ENCODE measurements at places on chromosomes 12 and 14.

GRCh38 chr12:18145924-18146323 lies 55.9 kb upstream of the RERGL start:
- DNase-seq: peak; percentile 55

- no peak for DNase-seq
These were observed 49.5 kb upstream of the EGLN3 start for GRCh38 chr14:34000396-34000795.

GRCh38 chr12:89470741-89471509 lies 53.7 kb downstream of the GALNT4 start:
- DNase-seq: peak; percentile 70

- DNase-seq: no peak
These were observed 506 bp upstream of the NAP1L1 start for GRCh38 chr12:76084863-76085519.

DNA sequence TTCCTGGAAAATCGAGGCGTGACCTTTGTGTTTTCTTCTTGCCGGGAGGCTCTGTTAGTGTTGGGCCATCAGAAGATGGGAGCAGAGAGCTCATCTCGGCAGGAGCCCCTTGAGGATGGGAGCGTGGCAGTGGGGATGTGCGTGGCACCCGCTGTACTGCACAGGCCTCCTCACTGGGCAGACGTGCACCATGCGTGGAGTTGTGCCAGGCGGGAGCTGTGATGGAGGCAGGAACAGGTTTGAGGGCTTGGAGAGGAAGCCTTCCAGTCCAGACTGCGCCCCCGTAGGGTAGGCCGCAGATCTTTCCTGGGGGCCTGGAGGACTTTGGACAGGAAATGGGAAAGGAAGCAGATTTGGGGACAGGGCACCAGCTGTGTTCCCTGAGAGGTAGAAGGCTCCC lies 197.5 kb downstream of the TSPAN9 start:
- no peak for DNase-seq

DNA sequence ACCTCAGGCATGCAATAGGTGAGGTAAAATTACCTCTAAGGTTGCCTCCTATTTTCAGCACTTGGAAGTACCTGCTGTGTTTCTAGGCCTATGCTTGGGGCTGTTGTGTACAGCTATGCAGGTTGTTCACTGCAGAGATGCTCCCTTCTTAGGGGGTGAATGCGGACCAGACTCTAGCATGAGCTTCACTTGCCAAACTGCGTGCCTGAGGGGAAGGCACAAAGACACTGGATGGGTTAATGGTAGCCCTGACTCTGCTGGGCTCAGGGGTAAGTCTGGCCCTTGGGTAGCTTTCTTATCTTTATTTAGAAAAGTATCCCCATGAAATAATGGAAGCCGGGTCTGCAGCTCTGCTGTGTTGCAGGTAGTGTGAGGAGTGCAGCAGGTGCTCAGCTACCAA lies 35.7 kb downstream of the B4GALNT3 start:
- no peak for DNase-seq

DNA sequence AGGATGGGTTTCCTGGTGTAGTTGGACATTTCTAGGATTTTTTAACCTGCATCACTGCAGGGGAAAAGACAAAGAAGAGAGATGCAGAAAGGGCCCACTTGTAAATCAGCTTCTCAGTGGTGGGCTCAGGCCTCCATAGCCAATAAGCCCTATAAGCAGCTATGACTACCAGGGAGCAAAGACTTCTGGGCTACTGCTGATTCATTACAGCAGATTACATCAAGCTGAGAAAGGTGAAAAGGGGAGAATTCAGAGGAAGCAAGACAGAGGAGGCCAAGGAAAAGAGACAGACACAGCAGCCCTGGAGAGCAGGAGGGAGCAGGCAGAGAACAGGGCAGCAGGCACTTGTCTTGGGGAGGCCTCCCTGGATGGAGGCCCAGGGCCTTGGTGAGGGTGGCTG lies 95.2 kb downstream of the KCNA5 start:
- DNase-seq: peak; percentile 49

DNA sequence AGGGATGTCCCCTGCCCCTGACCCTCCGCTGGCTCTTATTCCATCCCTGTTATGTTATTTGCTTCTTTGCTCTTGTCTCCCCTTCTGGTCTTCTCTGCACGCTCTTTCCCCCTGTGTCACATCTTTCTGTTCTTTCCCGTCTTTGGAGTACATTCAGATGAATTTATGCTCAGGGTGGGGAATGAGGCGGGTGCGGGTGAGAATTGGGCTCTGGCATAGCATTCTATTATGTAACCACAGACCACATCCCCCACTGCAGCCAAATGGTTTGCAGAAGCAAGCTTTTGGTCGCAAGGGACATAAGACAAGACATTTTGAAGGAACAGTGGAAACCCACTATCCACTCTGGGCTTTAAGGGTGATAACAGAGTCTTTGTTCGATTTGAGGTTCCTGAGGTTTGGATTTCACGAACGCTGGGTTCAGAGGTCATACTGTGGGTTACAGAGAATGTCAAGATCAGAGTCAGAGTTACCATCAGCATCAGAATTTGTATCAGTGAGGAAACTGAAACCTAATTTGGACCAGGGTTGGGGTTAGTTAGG lies 3.8 kb downstream of the ENDOU start:
- DNase-seq: no peak

- DNase-seq: no peak
These were observed 62.6 kb downstream of the TSPAN9 start for GRCh38 chr12:3139760-3140159.

GRCh38 chr14:33793398-33794110 lies 157.3 kb downstream of the EGLN3 start:
- no peak for DNase-seq

DNA sequence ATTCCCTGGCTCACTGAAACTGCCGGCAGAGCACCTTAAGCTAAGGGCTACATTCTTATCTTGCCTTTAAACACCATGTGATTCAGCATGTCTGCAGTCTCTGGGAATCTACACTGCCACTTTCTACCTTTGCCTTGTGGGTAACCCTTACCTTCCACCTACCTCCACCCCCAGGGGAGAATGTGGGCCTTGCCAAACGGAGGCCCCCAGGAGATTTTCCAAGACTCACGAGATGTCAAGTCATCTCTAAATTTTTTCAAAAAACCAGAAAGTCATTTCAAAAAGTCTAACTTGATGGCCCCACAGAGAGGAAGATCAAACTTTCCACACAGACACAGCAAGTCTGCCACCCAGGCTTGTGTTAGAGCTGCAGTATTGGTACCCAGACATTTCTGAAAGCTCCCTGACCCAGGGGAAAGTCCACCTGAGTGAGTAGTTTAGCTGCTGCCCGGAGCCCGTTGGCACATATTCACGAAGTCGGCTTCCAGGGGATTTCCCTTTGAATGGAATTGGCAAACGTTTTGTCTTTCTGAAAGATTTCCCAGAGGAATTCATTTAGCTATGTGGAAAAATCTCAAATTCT lies 4.7 kb upstream of the PSMA6 start:
- peak; percentile 13 for DNase-seq

GRCh38 chr12:110543252-110543959 lies 39.7 kb downstream of the PPTC7 start:
- DNase-seq: peak; percentile 92

DNA sequence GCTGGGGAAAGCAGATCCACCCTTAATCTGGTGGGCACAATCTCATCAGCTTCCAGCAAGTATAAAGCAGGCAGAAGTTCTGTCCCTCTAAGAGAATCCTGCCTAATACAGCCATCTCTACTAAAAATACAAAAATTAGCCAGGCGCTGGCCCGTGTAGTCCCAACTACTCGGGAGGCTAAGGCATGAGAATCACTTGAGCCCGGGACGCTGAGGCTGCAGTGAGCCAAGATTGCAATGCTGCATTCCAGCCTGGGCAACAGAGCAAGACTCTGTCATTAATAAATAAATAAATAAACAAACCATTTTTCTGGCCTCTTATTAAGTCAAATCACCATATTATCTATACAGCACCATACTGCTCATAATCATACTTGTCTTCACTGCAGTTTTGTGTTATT lies 111.2 kb downstream of the MED13L start:
- DNase-seq: no peak

- no peak for DNase-seq
These were observed 785 bp downstream of the MLEC start for GRCh38 chr12:120687578-120688289.

GRCh38 chr14:70721542-70721941 lies 79.8 kb downstream of the TTC9 start:
- no peak for DNase-seq

- no peak for DNase-seq
These were observed 377 bp upstream of the TIMELESS start for GRCh38 chr12:56449622-56449984.

GRCh38 chr12:13375583-13376345 lies 179.2 kb downstream of the EMP1 start:
- DNase-seq: no peak

DNA sequence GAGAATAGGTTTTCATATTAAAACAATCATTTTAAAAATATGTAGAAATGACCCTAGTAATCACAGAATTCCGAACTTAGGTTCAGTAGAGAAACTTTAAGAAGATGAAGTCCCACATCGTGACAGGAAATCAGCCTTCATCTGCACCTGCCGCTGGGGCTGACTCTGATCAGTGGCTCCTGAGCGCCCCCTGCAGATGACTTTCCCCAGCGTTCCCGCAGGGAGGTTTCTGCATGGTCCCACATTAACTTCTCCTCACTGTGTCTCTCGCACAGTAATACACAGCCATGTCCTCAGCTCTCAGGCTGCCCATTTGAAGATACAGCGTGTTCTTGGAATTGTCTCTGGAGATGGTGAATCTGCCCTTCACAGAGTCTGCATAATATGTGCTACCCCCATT lies 1131.1 kb downstream of the TMEM121 start:
- no peak for DNase-seq

- no peak for DNase-seq
These were observed 67.1 kb upstream of the DCN start for GRCh38 chr12:91249518-91250272.

- DNase-seq: no peak
These were observed 256.2 kb downstream of the DAD1 start for GRCh38 chr14:22332686-22333421.

DNA sequence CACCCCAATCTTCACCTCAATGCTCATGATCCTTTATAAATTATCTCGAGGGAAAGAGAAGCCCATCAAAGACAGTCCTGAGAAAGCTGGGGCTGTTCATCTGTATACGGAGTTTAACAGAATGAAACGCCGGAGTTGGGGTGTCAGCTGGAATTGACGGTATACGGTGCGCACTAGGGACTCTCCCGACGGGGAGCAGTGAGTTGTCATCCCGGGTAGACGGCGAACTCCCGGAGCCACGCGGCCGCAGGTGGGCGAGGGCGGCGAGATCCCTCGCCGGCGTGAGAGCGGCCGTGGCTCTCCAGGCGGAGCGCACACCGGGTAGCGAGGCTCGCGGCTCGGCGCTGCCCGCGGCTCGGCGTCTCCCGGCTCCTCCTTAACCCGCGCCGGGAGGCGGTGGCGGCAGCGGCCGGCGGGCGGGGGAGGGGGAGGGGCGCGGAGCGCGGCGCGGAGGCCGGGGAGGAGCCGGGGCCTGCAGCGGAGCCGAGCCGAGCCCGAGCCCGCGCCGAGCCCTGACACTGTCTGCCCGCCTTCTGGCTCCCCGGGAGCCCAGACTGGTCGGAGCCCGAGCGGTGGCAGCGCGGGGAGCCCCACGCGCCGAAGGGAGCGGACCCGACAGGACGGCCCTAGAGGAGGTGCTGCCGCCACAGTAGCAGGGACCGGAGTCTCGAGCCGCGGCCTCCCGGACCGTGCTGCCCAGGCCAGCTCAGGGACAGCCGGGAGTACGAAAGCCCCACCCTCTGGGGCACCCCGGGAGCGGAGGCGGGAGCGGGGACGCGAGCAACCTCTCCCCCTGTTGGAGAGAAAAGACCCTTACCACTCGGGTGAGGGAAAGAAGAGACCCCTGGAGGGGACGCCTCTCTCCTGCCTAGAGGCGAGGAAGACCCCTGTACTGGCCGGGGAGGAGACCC lies at the start of gene FOXJ2:
TSS of gene FOXJ2 (plus strand) at position 475 of the 911 bp plus-strand sequence. CDS start 7,117 bp downstream, outside the sequence.
- DNase-seq: peak; percentile 42

- DNase-seq: peak; percentile 35
These were observed 160.0 kb upstream of the SOX5 start for GRCh38 chr12:24109381-24110039.

GRCh38 chr12:49706351-49707127 lies 666 bp downstream of the FMNL3 start:
- DNase-seq: no peak

GRCh38 chr14:50260511-50260910 lies 29.1 kb upstream of the SOS2 start:
- DNase-seq: peak; percentile 28

DNA sequence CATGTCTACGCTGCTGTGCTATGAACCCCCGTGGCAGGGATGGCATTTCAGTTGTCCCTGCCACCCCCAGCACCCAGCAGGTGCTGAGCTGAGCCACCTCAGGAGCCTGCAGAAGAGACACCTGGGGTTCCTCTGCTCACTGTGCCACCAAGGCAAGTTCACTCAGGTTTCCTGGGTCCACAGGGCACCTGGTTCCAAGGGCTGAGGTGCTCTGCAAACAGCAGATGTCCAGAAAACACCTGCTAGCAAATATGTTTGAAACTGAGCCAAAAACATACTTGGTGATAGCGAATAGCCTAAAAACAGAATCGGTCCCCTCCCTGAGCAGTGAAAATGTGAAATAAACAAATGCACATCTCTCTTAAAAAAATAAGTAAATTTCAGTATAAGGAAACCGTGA lies 35.6 kb upstream of the GPR68 start:
- DNase-seq: no peak

DNA sequence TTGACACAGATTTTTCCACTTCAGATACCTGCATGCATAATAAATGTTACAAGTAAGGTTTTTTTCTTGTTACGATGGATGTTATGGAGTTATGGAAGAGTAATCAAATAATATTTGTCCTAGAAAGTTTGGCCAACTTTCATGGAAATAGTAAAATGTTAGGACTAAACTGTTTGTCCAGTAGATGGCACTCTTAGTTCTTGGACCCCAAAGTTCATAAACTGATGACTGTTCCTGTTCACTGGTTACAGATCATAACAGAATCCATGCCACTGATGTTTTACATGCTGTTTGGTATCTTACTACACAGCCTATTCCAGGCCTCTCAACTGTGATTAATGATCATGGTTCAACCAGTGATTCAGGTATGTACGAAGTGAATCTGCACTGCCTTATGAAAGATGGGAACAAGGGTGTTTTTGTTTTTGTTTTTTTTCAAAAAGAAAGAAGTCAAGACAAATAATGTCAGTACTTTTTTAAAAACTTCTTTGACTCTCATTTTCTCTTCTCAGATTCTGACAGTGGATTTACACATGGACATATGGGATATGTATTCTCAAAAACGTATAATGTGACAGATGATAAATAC lies 48.8 kb upstream of the SLCO1C1 start:
- peak; percentile 43 for DNase-seq

GRCh38 chr12:76410781-76411180 lies 62.6 kb upstream of the BBS10 start:
- no peak for DNase-seq

DNA sequence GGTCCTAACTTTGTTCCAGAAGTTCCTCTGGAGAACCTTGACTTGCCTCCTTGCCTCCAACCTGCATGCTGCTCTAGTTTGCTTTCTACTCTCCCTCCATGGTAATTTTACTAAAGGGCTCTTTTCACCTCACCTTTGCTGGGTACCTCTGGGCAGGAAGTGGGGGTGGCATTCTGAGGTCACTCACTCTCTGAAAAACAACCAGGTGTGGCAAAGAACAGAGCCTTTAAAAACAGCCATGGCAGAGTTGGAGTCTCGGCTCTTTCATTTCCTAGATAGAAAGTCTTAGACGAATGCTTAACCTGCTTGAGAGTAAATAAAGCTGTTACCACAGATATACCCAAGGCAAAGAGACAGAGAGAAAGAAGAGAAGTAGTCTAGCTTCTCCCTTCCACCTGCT lies 827.9 kb downstream of the BCL11B start:
- no peak for DNase-seq

GRCh38 chr12:14261861-14262260 lies 103.6 kb upstream of the ATF7IP start:
- no peak for DNase-seq
